ENCODE measurements at places on chromosomes 12 and 14.

DNA sequence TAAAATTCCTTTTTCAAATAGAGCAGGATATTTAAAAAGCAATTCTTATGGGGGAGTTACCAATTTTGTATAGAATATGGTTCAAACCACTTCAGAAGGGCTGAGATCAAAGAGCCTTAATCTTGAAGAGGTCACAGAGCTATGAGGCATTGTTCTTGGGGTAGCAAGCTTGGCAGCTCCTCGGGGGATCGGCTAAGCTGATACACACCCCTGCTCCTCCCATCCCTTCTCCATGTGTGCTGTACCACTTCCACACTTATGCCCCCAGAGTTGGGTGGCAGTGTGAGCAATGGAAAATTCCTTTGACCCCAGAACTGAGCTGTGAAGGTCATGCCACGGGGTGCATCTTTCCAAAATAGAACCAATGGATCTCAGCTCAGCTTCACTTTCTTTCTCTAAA lies 15.0 kb upstream of the TMEM30B start:
- DNase-seq = no peak

- DNase-seq = no peak
These were observed 169.9 kb upstream of the LHX5 start for GRCh38 chr12:113641426-113642030.

- DNase-seq = no peak
These were observed 254.4 kb downstream of the SLC16A7 start for GRCh38 chr12:59850268-59850667.

- DNase-seq = no peak
These were observed 768.1 kb upstream of the LRFN5 start for GRCh38 chr14:40838601-40839000.

DNA sequence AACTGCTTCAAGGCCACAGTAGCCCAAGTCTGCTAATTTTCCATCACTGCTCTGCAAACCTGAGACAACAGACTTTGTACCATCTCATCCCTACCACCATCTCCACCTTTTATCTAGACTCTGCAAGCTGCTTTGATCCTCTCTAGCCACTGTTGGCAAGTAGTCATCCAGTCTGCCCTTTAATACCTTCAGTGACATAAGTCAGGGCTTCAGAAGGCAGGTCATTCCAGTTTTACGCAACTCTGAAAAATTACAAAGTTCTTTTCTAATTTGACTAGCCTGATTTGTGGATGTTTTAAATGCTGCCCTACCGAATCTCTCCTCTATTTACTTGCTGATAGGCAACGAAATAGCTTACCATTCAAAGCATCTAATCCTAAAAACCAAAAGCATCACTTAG lies 2.8 kb downstream of the FERMT2 start:
- no peak for DNase-seq

- DNase-seq = no peak
These were observed 1598.3 kb downstream of the AACS start for GRCh38 chr12:126663304-126664094.

DNA sequence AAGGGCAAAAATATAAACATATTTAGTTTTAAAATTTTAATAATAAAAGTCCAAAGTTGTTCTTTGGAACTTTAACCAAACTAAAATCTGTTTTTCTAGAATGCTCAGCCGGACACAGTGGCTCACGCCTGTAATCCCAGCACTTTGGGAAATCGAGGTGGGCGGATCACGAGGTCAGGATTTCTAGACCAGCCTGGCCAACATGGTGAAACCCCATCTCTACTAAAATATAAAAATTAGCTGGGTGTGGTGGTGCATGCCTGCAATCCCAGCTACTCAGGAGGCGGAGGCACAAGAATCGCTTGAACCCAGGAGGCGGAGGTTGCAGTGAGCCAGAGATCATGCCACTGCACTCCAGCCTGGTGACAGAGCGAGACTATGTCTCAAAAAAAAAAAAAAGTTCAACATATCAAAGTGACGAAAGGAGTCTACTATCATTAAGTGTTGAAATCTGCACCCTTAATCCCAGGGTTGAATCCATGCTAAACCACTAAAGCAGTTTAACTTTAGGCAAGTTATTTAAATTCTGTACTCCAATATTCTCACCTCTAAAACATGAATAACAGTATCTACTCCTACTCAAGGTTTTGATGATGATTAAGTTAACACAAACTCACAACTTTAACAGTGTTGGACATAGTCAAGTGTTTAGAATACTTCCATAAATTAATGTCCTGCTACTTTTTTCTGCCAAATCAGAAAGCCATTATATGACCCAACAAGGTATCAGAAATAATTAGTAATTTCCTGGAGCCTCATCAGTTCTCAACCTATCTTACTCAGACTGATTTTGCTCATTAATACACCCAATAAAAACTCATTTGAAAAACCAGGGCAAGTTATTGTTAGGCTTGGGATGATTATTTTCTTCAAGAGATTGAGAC lies 11.0 kb downstream of the HNRNPC start:
- DNase-seq = no peak

GRCh38 chr12:79837575-79837974 lies 97.3 kb downstream of the PPP1R12A start:
- no peak for DNase-seq

GRCh38 chr14:72701237-72701565 lies 192.7 kb downstream of the DPF3 start:
- no peak for DNase-seq

DNA sequence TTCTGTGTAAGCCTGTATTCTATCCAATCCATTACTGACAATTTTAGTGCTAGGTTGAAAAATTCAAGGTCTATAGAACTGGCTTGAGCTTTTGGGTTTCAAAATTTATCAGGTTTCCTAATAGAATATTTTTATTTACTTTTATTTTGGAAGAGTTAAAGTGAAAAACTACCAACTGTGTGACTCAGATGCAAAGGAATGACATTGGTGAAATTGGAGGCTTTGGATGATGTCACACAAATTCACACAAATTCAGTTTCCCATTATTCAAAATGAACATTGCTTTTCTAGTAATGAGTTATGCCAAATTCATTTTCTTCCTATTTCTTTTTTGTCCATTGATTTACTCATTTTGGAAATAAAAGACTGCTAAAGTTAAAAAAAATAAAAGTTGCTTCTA lies 186.9 kb downstream of the ALX1 start:
- DNase-seq = no peak

GRCh38 chr12:105369014-105369413 lies 38.5 kb downstream of the C12orf75 start:
- no peak for DNase-seq

DNA sequence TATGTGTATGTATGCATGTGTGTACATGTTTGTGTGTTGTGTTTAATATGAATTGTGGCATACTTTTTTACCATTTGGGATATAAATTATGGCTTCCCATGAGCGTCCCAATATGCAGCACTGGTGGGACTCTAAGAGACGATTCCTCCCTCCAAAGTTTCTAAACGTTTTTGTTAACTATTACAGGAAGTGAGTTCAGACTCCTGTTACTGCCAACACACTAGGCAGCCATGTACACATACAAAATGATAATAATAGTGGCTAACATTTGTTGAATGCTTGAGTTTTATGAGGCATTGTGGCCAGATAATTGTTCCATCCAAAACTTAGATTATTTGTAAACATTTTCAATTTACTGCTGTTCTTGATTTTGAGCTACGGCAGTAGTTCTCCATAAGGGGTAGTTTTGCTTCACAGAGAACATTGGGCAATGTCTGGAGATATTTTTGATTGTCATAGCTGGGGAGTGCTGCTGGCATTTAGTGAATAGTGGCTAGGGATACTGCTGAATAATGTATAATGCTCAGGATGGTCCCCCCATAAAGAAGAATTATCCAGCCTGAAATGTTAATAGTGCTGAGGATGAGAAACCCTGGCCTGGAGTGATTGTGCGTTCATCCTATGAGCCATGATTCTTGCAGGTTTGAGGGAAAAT lies 45.1 kb downstream of the ARID2 start:
- DNase-seq = no peak

GRCh38 chr12:92574051-92574783 lies 128.6 kb upstream of the PLEKHG7 start:
- DNase-seq = peak; percentile 30

GRCh38 chr12:39572551-39572950 lies 47.1 kb downstream of the ABCD2 start:
- no peak for DNase-seq
